ENCODE measurements at places on chromosomes 16 and 17. TPM values are rescaled to one million over a fixed set of nuclear protein-coding genes. Genes with fewer than 3 reads are reported as not detected.

DNA sequence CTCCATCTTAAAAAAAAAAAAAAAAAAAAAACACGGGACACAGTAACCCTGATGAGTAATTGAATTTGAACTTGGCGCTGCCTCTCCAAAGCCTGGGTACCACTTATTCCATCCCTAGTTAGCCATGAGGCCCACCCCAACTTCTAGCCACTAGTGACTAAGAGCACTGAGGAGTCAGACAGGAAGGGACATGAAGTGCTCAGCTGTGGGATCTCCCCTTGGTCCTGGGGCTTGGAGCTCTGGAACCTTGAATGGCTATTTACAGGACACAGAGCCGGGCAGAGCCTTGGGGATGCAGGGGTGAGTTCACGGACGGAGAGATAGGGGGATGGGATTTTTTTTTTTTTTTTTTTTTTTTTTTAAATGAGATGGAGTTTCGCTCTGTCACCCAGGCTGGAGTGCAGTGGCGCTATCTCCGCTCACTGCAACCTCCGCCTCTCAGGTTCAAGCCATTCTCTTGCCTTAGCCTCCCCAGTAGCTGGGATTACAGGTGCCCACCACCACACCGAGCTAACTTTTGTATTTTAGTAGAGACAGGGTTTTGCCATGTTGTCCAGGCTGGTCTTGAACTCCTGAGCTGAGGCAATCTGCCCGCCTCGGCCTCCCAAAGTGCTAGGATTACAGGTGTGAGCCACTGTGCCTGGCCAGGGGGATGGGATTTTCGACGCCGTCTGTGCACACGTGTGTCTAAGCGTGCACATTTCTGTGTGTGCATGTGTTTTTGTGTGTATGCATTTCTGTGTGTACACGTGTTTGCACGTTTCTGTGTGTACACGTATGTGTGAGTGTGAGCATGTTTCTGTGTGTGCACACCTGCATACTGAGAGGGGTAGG, 20.4 kb upstream of the CIBAR2 start:
- DNase-seq, result no peak

GRCh38 chr17:68646626-68647526, 45.7 kb upstream of the FAM20A start:
- DNase-seq, result no peak

- no peak for DNase-seq
These were observed 29.1 kb downstream of the MAP1LC3B start for GRCh38 chr16:87421003-87421912.

- no peak for DNase-seq
These were observed 186.8 kb downstream of the COPRS start for GRCh38 chr17:31672161-31672819.

GRCh38 chr17:50072925-50073324, 17.0 kb downstream of the ITGA3 start:
- no peak for DNase-seq

DNA sequence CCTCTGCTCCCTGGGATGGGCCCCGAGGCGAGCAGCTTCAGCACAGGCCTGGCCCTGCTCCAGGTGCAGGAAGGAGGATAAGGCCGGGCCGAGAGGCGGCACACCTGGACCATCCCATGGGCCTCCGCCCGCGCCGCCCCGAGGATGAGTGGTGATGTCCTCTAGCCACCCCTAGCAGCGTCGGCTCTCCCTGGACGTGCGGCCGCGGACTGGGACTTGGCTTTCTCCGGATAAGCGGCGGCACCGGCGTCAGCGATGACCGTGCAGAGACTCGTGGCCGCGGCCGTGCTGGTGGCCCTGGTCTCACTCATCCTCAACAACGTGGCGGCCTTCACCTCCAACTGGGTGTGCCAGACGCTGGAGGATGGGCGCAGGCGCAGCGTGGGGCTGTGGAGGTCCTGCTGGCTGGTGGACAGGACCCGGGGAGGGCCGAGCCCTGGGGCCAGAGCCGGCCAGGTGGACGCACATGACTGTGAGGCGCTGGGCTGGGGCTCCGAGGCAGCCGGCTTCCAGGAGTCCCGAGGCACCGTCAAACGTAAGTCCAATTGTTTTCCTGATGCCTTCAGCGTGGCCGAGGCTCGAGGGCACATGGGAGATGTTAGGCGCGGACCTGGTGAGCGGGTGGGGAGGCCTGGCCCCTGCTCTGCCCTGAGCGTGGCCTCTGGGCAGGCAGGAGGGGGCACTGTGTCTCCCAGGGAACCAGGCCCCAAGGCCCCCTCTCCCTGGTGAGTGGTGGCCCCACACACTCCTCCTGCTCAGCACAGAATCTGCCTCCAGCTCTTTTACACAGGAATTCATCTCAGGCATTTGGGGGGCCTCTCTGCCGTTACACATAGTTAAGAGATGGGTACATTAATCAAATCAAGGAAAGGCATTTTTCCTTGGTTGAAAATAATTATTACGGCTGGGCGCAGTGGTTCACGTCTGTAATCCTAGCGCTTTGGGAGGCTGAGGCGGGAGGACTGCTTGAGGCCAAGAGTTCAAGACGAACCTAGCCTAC, 855 bp downstream of the TMEM204 start:
- DNase-seq, result no peak

The IGSF6 gene
- polyA plus RNA-seq, result not detected

The ZG16B gene
- polyA plus RNA-seq, result 14.3 TPM

Measured in HepG2 (cell line).